ENCODE measurements at places on chromosomes 12 and 14. TPM values are rescaled to one million over a fixed set of nuclear protein-coding genes. Genes with fewer than 3 reads are reported as not detected.

Gene CATSPERB
- total RNA-seq = not detected

Gene ZFYVE26
- 11.4 TPM for total RNA-seq

Gene TAS2R14
- 0.06 TPM for total RNA-seq

Gene NOP9
- total RNA-seq = 32.6 TPM

Gene NELL2
- total RNA-seq = 0.46 TPM

Measured in epithelial cell of proximal tubule (primary cell).